ENCODE measurements at places on chromosomes 13 and 19.
A peak's percentile ranks its signal among the peaks of the same experiment; 100 is the strongest.

DNA sequence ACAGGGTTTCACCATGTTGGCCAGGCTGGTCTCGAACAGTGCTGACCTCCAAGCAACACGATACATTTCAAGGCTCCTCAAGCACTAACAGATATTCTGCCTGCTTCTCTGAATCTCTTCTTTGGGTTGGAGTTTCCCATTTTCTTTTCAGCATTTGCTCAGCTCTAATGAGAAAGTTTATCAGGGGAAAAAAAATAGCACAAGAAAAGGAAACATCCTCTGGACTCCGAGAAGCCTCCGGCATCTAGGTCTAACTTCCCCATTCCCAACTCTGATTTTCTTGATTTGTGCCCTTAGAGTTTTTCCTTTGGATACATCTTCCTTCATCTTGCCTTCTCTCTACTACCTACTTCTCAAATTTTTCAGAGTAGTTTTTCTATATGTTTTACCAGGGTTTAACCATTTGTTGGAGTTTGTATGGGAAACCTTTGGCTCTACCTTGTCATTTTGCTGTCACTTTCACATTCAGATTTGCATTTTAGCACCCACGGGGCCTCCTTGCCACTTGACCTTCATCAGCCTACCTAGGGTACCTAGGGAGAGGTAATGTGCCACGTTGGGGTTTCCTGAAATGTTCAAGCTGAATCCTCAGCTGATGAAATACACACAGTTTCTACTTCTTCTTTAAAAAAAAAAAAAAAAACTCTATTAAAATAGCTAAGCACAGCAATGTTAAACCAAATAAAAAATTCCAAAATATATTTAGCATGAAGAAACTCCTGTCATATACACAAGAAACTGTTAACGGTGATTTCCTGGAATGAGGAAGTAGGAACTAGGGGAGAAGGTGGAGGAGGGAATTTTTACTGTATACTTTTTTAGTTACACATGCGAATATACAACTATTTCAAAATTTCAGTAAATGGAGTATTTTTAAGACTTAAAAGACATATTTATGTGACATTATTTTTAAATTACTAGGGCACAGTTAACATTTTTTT lies 5.1 kb upstream of the USP12 start:
- no peak for DNase-seq

DNA sequence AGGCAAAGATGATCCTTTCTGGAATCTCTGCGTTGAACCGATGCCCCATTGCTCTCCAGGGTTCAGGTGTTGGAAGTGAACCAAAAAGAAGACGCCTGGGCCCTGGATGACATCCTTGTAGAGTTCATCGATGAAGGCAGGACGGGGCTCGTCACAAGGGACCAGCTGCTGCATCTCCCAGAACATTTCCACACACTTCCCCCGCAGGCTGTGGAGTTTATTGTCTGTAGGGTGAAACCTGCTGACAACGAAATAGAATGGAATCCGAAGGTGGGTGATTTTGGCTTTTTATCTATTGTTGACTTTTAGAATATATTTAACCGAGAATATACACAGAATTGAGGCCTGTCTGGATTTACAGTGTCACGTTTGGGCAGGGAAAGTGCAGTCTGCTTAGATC lies 58.4 kb downstream of the SLC7A9 start:
- no peak for DNase-seq

DNA sequence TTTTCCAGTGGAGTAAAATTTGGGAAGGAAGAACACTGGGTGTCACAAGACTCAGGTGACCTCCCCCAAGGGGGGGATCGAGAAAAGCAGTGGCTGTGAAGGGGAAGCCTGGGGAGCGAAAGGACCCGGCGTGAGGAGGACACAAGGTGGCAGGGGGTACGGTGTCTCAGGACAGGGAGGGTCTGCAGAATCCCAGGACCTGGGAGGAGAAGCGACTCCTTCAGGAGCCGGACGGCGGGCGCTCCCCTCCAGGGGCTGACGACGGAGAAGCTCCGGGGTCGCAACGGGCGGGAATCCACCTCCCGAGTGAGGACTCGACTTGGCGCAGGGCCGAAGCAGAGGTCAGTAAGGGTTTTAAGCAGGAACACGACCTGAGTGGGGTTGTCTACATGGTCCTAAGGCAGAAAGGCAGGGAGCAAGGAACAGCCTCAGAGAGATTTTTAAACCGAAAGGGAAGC lies 529 bp downstream of the ZNF836 start:
- DNase-seq, result no peak

GRCh38 chr13:89862691-89863036 lies 1484.8 kb upstream of the MIR17HG start:
- DNase-seq, result no peak

GRCh38 chr19:11881151-11881800 lies 6.3 kb upstream of the ZNF69 start:
- peak; percentile 27 for DNase-seq

DNA sequence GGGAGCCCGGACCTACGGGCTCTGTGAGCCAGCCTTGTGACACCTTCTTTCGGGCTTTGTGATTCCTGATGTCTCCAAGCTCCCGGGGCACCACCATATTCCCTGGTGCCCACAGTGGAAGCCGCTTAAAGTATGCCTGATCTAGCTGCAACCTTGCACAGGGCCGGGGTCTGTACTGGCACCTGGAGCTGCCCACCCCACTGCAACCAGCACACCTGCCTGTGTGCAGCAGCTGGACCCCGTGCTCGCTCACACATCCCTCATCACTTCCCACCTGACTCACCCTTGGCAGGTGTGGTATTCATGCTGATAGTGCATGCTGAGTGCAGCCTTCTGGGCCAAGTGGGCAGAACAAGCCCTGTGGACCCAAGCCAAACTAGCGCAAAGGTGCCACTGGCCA lies 1981.1 kb upstream of the PCDH20 start:
- DNase-seq, result no peak

DNA sequence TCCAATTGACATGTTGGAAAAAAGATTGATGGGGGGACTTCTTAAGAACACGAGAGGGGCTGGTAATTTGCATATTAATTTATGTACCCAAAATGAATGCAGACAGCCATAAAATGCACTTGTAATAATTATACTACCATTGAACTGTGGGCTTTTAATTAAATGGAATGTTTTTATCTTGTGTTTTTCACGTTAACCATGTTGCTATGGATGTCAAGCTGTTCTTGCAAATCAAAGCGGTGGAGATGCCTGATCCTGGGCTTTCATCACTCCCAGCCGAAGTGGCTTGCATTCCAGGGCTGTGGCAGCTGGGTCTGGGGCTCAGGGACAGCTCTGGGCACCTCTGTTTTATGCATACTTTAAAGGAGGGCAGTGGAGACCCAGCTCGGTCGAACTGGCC lies 179.4 kb upstream of the TMTC4 start:
- no peak for DNase-seq

GRCh38 chr19:33063753-33064457 lies 783 bp downstream of the RHPN2 start:
- DNase-seq, result no peak

- no peak for DNase-seq
Measured at GRCh38 chr13:43170506-43170905, 147.1 kb downstream of the DNAJC15 start.

DNA sequence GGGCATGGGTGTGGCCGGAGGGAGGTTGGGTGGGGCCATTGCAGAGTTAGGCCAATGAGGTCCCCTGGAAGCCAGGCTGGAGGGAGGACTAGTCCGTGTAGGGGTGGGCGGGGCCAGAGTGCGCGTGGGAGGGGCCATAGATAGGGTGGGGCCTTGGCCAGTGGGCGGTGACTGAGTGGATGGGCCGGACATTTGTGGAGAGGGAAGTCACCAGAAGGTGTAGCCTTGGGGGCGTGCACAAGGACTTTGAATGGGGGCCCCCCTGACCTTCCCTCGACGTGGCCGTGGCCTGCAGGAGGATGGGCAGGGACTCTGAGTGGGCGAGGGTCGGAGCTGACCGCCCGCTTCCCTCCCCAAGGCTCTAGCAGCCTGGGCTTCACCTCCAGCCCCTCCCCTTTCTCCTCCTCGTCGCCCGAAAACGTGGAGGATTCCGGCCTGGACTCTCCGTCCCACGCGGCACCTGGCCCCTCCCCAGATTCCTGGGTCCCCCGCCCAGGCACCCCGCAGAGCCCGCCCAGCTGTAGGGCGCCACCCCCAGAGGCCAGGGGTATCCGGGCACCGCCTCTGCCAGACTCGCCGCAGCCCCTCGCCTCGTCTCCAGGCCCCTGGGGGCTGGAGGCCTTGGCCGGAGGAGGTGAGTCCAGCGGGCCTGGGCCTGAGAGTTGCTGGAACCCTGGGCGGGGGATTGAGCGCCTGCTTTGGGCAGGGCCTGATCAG lies 16.5 kb upstream of the B3GNT3 start:
- no peak for DNase-seq

DNA sequence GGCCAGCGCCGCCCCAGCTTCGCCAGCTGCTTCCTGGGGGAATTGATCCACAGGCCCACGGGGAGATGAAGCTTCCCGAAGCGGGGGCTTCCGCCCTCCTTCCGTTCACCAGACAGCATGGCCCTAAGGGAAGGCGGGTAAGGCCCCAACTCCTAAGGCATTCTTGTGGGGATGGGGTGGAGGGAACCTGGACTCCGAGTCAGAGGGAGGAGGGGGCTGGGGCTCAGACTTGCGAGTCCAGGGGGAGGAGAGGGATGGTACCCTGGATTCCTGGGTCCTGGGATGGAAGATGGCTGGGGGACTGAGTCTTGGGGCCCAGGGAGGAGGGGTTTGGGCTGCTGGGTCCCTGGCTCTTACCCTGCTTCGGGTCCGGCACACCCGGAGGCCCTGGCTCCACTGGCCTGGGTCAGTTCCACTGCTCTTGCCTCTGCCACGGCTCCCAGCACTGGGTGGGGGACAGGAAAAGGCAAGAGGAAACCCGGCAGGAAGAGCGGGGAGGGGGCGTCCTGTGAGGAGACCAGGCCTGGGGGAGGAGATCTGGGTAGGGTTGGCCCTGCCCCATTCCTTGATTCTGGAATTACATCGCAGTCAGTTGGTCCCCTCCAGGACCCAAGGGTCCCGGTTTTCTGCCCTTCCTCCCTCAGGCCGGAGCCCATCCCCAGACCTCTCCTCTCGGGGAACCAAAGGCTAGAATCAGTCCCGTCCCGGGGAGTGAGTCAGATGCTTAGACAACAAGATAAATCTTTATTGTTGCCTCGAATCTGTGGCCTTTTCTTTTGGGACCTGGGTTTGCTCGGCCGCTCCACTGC lies at the start of gene RASIP1:
TSS of gene RASIP1 (minus strand) at position 447 of the 809 bp plus-strand sequence. CDS start at position 119, 328 bp downstream.
- no peak for DNase-seq

GRCh38 chr19:6012426-6013170 lies 34.7 kb upstream of the RANBP3 start:
- no peak for DNase-seq

DNA sequence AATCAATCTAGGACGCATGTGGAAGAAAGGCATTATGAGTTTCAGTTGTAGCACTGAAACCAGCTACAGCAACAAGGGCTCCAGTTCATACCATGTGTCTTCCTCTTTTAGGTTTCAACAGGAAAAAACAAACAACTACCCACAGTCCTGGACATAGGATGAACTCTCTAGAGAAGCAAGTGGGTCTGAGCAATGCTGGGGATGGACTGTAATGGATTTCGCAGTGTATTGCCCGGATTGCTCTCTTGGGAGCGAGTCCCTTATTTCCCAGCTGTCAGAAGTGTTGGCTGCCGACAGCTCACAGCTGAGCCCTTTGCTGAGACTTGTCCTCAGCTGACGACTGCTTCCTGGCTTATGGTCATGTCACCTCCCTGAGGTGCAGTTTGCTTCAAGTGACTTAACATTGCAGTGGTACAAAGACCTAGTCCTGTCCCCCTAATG lies 12.1 kb upstream of the MYCBP2 start:
- DNase-seq, result no peak

DNA sequence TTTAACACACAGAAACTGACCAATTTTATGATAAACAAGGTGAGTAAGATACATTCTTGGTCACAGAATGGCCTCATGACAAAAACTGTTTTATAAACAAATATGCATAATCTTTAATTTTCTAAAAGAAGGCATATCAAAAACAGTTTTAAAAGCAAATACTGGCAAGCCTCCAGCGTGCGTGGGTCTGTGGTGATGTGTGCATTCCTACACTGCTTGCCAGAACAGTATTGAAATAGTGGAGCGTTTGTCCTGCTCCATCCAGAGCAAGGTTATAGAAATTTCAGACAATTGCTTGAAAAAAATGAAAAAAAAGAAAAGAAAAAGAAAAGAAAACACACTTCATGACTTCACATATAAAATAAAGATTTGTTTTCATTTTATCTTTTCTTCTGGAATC lies 140.9 kb downstream of the MZT1 start:
- no peak for DNase-seq

DNA sequence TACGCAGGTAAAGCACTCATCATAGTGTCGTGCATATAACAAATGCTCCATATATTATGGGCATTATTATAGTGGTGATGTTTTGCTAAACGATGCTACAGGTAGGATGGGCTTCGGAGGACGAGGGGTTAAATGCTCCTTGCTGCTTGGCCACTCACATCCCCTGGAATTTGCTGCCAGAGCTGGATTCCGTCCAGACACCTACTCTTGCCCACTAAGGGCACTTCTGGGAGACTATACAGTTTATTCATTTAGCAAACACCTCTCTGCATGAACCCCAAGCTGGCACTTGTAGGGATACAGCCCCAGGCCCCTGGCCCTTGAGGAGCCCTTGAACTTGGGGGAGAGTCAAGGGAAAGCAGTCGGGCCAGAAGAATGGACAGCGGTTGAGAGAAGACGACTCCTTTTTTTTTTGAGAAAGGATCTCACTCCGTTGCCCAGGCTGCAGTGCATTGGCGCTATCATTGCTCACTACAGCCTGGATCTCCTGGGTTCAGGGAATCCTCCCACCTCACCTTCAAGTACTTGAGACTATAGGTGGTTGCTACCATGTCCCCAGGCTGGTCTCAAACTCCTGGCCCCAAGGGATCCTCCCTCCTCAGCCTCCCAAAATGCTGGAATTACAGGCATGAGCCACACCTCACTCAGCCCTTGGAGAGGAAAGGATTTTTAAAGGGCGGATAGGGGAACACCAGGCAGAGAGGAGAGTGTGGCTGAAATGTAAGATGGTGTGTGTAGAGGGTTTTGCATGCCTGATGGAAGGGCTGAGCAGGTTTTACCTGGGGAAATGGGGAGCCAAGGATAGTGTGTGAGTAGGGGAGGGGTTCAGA lies 1.1 kb upstream of the MRPL34 start:
- DNase-seq, result no peak

DNA sequence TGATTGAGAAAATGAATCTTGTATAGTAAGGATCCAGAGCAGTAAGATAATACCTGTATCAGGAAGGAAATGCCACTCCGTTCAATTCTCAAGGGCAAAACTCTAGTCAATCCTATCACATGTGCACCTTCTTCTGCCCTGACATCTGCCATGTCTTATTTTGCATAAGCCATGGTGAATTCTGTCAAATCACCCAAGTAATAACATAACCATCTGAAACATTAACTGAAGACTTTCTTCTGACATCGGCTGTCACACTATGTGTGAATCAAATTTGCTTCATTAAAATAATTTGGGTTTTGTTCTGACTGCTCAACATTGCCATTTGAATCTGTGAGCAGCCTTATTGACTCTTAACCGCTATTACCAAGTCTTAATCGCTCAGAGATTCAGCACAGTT lies 91.2 kb downstream of the PCDH9 start:
- DNase-seq, result no peak

GRCh38 chr13:38970380-38971051 lies 20.1 kb downstream of the STOML3 start:
- DNase-seq, result no peak

GRCh38 chr19:982567-983170 lies 1.5 kb upstream of the WDR18 start:
- DNase-seq, result peak; percentile 61

Data from stimulated activated CD4-positive, alpha-beta T cell treated with anti-CD3 and anti-CD28 coated beads, Interleukin-1b, Interleukin-23, amount 100 ng/mL, for 1 hour (primary cell).